Placental epithelial cell (primary cell): ENCODE measurements at places on chromosomes 13 and 19. TPM values are rescaled to one million over a fixed set of nuclear protein-coding genes. Genes with fewer than 3 reads are reported as not detected.

Gene SH2D3A
- 50.3 and 105 TPM in 2 replicates for total RNA-seq

Gene ZNF726
- 4.1 and 5.9 TPM in 2 replicates for total RNA-seq

Gene CYP2A7
- not detected in 2 replicates for total RNA-seq

Gene ZNF302
- 11.5 and 21.2 TPM in 2 replicates for total RNA-seq

Gene NXNL1
- not detected in 2 replicates for total RNA-seq

Gene ZNF382
- total RNA-seq: 5.3 and 11.8 TPM in 2 replicates

Gene ZNF534
- total RNA-seq: not detected in 2 replicates

Gene MADCAM1
- 0.11 and 0.79 TPM in 2 replicates for total RNA-seq

Gene SIGLEC12
- total RNA-seq: not detected in 2 replicates

Gene MYPOP
- 1.6 and 2.0 TPM in 2 replicates for total RNA-seq

Gene TARM1
- not detected in 2 replicates for total RNA-seq

Gene SIGLEC5
- 1.2 and 2.8 TPM in 2 replicates for total RNA-seq

Gene HSD17B14
- 3.8 and 20.4 TPM in 2 replicates for total RNA-seq

Gene ADGRE2
- total RNA-seq: 3.1 and 3.9 TPM in 2 replicates

Gene C19orf44
- 3.4 and 5.5 TPM in 2 replicates for total RNA-seq

Gene ACTMAP
- 0.79 and 1.7 TPM in 2 replicates for total RNA-seq

Gene NFILZ
- not detected in 2 replicates for total RNA-seq

Gene KATNAL1
- total RNA-seq: 12.5 and 13.0 TPM in 2 replicates

Gene IGSF23
- not detected in 2 replicates for total RNA-seq

Gene ZNF878
- 0.98 and 1.2 TPM in 2 replicates for total RNA-seq

Gene C1QTNF9B
- not detected in 2 replicates for total RNA-seq

Gene ZNF180
- 10.2 and 14.3 TPM in 2 replicates for total RNA-seq

Gene LMTK3
- 2.1 and 2.7 TPM in 2 replicates for total RNA-seq

Gene C19orf81
- total RNA-seq: not detected in 2 replicates

Gene ATCAY
- not detected in 2 replicates for total RNA-seq

Gene ERICH6B
- not detected in 2 replicates for total RNA-seq

Gene SKA3
- total RNA-seq: 13.7 and 18.2 TPM in 2 replicates

Gene ZNF816
- 14.7 and 14.9 TPM in 2 replicates for total RNA-seq

Gene PRTN3
- total RNA-seq: not detected in 2 replicates

Gene KRTDAP
- total RNA-seq: not detected in 2 replicates

Gene CCDC70
- not detected in 2 replicates for total RNA-seq

Gene SLC6A16
- under 0.01 TPM in 1 of 2 replicates, not detected in the other for total RNA-seq

Gene ZNF708
- 11.3 and 16.5 TPM in 2 replicates for total RNA-seq

Gene HIF3A
- total RNA-seq: 22.1 and 116 TPM in 2 replicates

Gene SSC5D
- 0.22 and 1.2 TPM in 2 replicates for total RNA-seq

Gene PSG2
- not detected in 2 replicates for total RNA-seq

Gene ZNF99
- 0.11 and 0.39 TPM in 2 replicates for total RNA-seq

Gene RFPL4A
- total RNA-seq: not detected in 2 replicates

Gene TRPC4
- total RNA-seq: under 0.01 TPM in 1 of 2 replicates, not detected in the other

Gene CLDND2
- total RNA-seq: not detected in 2 replicates
